Stimulated activated CD8-positive, alpha-beta memory T cell treated with anti-CD3 and anti-CD28 coated beads, Interleukin-4, amount 100 ng/mL, for 4 hours (primary cell): ENCODE measurements at places on chromosomes 3 and 15.

DNA sequence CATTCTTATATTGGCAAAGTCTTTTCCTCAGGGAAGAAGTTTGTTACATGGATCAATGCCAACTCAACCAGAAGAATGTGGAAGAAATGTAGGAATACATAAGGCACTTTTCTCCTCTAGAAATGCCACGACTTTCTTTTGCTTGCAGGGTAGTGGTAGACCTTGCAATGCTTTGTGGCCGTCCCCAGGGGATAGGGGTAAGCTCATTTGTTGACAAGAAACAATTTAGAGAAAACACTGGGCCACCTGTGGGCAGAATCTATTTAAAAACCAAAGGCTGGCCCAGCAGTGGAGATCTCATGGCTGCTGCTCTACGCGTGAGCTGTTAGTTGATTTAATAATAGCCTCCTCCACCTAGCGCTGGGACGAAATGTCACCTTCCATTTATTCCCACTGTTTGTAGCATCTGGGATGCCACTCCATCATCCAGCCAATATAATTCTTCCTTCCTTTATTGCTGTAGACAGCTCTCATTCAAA is 64.6 kb upstream of the PFN2 start:
- DNase-seq, result no peak

DNA sequence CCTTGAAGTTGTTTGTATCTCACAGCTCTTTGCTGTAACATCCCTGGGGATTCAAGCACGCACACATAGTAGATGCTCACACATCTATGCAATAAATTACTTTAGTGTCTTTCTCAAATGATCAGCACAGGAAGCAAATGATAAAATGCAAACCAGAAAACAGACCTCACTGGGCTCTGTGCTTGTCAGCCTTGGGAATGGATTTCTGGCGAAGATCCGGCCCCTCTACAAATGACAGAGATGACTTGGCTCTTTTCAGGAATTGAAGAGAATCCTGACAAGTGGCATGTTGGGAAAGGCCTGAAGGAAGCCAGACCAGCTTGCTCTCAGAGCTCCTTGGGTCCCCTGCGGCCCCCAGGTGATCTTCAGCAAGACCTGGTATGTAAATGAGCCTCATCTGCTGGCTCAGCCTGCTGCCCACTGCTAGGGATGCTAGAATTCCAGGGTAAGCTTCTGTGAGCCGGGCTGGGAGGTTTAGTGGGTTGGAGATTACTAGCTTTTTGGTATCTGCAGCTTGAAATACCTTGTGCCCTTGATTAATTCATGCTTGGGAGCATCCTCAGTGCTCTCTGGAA is 54.1 kb downstream of the LPP start:
- no peak for DNase-seq

DNA sequence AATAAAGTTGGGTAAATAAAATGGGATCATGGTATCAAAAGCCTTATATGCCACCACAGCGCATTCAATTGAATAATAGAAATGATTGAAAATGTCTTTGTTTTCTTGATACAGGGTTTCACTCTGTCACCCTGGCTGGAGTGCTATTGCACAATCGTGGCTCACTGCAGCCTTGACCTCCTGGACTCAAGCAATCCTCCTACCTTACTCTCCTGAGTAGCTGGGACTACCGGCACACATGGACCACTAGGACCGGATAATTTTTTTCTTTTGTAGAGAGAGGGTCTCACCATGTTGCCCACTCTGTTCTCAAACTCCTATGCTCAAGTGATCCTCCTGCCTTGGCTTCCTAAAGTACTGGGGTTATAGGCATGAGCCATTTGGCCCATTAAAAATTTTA is 33.8 kb upstream of the BBX start:
- DNase-seq, result no peak

DNA sequence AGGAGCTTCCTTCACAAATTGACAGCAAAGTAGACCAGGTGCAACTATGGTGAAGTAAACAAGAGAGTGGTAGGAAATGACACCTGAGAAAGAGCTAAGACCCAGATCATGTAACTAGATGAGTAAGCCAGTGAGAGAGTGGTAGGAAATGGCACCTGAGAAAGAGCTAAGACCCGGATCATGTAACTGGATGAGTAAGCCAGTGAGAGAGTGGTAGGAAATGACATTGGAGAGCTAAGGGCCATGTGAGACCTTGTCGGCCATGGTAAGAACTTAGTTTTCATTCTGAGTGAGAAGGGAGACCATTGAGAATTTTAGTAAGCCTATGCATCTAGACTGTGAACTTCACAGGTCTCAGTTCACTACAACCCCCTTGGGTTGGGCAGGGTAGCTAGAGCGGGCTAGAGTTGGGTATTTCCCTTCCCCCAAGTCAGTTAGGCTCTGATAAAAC is 5.4 kb upstream of the SENP7 start:
- DNase-seq, result no peak

DNA sequence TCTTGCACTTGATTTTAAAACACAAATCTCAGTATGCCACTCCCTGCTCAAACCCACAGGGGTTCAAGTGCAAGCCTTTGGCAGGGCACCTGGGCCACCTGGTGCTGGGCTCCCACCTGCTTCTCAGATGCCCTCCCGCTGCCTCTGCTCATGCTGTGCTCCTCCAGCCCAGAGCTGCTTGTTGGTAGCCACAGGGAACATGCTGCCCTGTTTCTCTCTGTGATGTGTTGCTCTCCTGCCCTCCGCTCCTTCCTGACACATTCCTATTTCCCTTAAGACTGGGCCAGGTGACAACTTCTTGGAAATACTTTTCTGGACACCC is 27.1 kb upstream of the KY start:
- no peak for DNase-seq

- no peak for DNase-seq
Measured at GRCh38 chr3:11631820-11632219, 11.9 kb downstream of the VGLL4 start.

DNA sequence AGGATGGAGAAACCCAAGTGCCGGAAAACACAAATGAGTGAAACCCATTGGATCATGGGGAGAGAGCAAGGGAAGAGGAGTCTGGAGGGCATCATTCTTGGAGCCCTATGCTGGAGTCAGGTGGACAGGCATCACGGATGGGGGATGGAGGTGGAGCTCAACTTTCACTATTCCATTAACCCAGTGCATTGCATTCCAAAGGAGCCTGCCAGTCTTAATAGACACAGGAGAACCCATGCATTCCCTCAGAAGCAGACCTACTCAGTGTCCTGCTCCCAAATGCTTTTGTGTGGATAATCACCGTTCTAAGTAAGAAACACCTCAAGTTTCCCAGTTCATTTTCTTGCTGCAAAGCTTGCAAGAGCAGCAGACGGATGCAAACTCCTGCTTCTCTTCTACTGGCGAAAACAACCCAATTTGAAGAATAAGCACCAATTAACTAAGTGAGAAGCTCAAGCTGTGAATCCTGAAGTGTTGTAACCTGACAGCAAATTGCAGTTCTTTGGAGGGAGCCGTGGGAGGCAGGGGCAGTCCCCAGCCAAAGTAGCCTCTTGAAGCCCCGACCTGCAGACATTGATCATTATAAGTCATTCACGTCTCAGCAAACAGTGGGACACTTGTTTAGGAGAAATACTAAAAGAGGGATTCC is 25.3 kb downstream of the SEMA5B start:
- no peak for DNase-seq

- no peak for DNase-seq
Measured at GRCh38 chr3:118559286-118559685, 475.4 kb downstream of the IGSF11 start.

DNA sequence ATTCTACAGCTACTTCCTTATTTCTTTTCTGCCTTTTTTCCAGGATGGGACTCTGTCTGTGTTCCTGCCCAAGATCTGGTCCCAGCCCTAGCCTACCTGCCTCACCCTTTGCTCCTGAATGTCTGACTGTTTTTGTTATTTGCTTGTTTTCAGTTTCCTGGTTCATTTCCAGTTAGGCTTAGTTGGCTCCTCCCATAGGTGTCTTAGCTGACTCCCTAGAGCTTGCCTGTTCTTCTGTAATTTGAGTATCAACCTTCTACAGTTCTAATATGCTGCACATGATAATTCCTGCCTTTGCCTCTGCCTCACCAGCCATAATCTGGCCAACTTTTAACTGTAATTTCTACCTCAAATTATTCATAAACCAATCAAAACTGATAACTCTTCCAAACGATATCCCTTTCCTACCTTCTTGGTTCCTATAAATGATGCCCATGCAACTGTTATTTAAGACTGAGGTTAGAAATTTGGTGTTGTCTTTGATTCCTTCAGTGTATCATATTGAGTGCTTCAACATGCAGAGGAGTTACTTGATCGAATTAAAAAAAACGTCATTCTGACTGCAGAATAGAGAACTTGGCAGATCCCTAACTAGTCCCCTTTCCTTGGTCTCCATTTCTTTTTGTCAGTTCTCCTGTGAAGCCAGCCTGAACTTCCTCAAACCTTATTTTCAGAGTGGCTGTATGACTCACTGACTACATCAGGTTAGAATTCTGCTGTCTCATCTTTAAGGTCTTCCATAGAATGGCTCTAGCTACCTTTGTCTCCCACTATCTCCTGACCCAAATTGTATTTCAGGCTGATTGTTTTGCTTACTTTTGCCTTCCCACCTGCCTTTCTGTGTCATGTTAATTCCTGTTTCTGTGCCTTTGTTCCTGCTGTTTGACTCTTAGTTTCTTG is 8.4 kb downstream of the GOLM2 start:
- no peak for DNase-seq

- no peak for DNase-seq
Measured at GRCh38 chr3:101163554-101163953, 156.8 kb downstream of the IMPG2 start.
